NK-92 treated with Interleukin-12 subunit alpha and Interleukin-12 subunit beta, amount 100 ng/mL, for 24 hours (cell line): ENCODE measurements at places on chromosomes 12 and 14.

GRCh38 chr12:127984386-127985055, 282.4 kb upstream of the TMEM132C start:
- no peak for DNase-seq

GRCh38 chr12:117404203-117404853, 42.9 kb upstream of the NOS1 start:
- no peak for DNase-seq

DNA sequence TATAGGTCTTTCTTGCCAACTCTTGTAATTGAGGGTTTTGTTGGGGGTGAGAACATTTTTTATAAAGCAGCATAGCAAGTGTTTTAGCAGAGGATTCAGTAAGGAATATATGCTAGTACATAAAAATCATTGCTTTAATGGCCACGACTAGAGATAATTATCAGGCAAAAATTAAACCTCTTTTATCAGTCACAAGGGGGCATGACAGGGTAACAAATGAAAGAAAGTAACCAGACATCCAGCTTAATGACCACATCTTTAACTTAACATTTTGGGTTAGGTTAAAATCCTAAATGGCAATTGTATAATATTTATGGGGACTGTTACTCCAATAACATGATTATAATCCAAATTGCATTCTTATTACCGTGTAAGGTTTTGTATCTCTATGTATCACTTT, 119.6 kb downstream of the LRRIQ1 start:
- DNase-seq: no peak

DNA sequence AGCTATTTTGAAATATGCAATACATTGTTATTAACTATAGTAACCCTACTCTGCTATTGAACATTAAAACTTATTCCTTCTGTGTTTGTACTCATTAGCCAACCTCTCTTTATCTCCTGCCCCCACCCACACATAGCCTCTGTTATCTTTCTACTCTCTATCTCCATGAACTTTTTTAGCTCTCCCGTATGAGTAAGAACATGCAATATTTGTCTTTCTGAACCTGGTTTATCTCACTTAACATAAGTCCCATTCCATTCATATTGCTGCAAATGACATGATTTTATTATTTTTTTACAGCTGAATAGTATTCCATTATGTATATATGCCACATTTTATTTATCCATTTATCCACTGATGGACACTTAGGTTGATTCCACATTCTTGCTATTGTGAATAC, 79.0 kb upstream of the AMIGO2 start:
- no peak for DNase-seq

- DNase-seq: no peak
These were observed 41.9 kb upstream of the POC1B start for GRCh38 chr12:89567691-89568239.

GRCh38 chr14:74257078-74257940, 18.1 kb downstream of the VSX2 start:
- DNase-seq: peak; percentile 18

DNA sequence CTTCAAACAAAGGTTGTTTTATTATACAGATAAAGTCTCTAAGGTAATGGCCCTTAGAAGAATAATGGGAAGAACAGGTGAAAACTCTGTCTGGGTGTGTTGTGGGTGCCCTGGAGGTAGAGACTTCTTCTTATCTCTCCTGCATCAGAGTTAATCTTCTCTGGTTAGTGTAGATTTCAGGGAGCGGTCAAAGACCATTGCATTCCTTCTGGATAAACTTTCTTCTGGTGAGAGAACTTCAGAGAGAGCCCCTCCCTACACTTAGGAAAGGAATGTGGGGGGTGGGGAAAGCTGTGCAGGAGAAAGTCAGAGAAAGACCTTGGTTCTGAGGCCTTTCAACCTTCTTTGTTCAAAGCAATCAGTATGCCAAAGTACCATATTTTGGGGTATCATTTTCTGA, 658.5 kb downstream of the DIO2 start:
- no peak for DNase-seq

DNA sequence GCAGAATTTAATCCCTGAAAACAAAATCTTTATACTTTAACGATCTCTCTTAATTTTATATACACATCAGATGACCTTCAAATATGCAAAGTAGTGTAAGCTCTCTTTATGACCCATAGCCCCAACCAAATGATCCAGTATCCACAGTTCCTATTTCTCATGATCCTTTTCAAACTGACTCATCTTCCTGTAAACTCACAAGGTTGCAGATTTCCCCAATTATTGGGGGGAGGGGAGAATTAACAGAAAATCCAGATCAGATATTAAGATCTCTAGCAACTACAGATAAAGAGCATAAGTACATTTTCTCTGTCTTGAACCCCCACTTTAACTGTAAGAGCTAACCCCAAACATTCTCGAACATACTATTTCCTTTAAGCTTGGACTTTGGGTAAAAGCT, 12.5 kb downstream of the GNS start:
- DNase-seq: no peak

DNA sequence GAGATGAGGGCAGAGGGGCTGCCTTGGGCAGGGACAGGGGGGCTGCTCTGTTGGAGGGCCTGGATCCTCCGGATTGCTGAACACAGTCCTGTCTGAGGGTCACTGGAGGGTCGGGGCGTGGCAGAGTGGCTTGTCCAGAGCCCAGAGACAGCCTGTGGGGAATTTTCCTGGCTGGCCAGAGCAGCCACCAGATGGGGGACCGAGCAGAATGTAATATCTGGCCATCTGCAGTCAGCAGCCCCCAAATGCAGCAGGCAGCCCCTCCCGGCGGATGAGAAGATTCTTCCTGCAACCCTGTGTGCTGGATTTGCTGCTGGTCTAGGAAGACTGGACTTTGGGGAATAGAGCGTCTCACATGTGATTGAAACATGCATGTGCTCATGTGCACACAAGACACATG, 23.3 kb upstream of the NOS1 start:
- DNase-seq: no peak

- DNase-seq: no peak
These were observed 41.5 kb downstream of the TEAD4 start for GRCh38 chr12:3000548-3001275.

- DNase-seq: no peak
These were observed 215.9 kb downstream of the CACNA1C start for GRCh38 chr12:2268471-2269286.

DNA sequence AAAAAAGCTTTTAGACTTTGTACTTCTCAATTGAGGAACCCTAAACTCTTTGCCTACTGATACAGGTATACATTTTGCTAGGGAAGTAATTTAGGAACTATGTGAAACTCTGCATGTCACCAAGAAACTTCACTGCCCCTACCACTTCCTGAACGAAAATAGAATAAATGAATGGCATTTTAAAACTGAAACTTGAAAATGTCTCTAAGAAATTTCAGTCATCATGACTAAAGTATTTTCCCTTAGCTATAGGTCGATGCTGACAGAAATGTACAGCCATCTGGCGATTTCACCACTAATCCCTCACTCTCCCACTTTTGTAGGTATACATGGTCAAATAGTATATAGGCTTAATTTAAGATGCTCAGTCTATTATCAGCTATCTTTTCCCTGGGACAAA, 194.9 kb upstream of the SYT10 start:
- DNase-seq: no peak

GRCh38 chr14:64092940-64093339, 201.2 kb downstream of the ESR2 start:
- DNase-seq: no peak

DNA sequence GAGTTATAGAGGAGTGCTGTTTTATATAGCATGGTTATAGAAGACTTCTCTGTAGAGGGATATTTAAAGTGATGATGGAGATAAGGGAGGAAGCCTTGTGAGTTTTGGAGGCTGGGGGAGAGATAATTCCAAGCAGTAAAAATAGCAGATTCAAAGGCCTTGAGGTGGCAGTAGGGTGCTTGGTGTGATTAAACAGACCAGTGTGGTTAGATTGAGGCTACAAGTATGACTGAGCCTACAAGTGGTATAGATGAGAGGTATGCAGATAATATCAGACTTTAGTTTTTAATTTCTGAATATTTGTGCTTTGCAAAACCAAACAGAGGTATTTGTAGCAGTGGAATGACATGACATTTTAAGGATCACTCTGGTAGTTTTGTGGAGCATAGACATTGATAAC, 20.3 kb downstream of the FANCM start:
- DNase-seq: no peak

DNA sequence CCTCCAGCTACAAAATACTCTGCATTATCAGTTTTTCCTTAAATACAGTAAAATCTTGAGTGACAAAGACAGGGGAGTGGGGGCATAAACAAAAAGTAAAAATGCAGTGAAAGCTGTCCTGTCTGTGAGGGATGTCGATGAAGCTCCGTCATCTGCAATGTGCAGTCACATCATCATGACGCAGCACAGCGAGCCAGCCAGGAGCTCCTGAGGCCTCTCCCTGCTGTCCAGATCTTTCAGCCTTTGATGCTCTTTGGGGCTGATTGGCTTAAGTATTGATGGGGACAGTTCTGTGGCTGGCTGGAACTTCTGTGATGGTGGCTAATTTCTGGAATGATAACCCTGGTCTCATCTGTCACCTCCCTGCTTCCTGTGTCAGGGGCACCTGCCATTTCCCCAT, 54.6 kb upstream of the TRAF3 start:
- DNase-seq: no peak

DNA sequence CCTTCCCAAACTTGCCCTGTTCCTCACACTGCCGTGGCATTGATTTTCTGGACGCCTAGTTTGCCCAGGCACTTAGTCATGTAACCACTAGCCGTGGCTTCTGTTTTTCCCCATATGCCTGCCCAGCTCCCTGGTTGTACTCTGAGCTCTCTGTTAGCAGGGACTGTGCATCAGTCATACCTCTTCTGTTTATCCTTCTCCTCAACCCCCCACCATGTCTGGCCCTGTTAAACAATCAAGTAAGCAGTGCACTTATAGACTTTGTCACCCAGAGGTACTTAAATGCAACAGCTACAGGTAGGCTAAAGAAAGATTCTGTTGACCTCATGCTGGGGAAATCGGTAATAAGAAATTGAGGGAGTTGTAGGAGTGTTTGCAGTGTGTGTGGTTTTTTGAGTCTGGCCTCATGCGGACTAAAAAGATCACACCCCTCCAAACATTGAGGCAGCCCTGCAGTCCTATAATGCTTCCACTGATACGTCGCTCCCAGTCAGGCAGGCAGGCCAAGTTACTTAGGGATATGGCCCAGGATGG, 17.0 kb downstream of the UBE3B start:
- DNase-seq: no peak

GRCh38 chr12:44387581-44387980, 488.5 kb downstream of the NELL2 start:
- no peak for DNase-seq
